Activated CD4-positive, alpha-beta T cell treated with anti-CD3 and anti-CD28 coated beads, Interleukin-2, amount 50 U/mL, for 4 hours (primary cell): ENCODE measurements at places on chromosomes 6 and 20.

DNA sequence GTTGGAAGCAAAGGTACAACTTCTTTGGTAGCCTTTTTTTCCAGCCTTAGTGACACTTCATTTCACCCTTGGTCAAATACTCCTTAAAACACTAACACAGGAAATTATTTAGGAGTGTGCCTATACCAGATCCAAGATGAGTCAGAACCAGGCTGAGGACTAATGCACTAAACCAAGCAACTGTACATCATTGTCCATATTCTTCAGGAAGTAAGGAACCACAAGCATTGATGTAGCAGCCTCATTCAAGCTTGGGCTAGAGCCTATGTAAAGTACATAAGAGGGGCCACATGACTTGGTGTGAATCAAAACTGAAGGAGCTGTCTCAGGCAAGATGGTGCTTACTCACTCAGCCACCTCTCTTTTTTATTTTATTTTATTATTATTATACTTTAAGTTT is 20.7 kb upstream of the ADGB start:
- DNase-seq = no peak

DNA sequence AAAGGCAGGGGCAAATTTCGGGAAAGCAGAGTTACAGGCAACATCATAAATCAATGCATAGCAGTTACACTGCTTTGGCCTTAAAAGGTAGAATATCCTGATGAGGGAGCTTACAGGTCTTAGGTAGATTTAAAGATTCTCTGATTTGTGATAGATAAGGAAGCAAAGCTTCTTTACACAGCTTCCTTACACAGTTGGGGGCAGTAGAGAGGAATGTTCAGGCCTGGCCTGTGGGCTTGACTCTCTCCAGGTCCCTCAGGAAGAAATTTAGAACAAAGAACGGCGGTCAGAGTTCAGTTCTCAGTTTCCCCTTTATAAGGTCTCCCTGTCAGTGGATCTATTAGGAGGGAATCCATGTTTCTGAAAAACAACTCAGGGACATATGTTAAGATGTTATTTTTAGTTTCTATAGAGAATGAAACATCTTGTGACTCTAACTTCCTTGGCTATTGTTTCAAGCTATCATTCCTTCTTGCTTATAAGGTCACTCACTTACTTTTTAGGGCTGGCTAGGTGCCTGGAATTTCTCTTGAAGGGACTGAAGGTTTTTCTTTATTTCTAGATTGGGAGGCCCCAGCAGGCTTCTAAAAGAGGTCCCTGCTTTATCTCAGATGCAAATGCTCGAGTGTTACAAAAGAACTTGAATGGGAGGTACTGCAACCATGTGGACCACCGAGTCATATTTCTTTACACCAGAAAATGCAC is 11.8 kb downstream of the HLA-B start:
- DNase-seq = no peak

DNA sequence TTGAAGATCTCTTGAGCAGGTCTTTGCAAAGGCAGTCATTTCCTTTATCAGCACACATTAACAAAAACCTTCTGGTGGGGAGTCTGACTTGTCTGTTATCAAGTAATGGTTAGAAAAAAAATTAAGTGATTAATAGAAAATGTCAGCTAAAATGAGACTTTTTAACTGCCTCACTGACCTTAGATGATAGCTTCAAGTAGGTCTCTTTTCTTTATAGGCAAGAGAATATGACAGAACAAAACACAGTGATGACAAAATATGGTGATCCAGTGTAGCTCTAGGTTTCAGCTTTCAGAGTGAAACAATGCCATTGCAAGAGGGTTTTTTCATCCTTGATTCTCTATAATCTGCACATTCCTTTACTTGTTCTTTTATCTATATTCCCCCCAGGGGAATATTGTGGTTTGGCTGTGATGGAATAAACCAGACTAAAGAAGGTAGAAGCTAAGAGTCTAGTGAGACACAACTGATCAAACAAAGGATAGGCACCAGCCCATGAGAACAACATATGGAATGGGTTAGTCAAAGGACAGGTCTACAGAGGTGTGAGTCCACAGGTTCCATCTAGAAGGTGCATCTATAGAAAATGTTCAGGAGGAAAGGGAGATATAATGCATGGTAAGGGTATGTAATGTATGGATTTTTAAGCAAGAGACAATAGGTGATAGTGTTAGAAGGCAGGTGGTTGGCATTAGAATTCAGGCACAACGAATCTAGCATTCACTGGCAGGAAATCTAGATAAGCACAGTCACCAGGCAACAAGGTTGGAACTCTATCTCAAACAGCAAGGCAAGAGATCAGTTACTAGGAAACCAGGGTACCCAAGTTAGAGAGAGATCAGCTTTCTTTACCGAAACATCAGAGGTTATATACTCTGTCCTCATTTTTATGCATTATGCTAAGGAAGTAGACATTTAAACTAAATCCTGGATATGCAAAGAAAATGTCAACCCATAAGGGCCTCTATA is 228.9 kb upstream of the SMLR1 start:
- no peak for DNase-seq

DNA sequence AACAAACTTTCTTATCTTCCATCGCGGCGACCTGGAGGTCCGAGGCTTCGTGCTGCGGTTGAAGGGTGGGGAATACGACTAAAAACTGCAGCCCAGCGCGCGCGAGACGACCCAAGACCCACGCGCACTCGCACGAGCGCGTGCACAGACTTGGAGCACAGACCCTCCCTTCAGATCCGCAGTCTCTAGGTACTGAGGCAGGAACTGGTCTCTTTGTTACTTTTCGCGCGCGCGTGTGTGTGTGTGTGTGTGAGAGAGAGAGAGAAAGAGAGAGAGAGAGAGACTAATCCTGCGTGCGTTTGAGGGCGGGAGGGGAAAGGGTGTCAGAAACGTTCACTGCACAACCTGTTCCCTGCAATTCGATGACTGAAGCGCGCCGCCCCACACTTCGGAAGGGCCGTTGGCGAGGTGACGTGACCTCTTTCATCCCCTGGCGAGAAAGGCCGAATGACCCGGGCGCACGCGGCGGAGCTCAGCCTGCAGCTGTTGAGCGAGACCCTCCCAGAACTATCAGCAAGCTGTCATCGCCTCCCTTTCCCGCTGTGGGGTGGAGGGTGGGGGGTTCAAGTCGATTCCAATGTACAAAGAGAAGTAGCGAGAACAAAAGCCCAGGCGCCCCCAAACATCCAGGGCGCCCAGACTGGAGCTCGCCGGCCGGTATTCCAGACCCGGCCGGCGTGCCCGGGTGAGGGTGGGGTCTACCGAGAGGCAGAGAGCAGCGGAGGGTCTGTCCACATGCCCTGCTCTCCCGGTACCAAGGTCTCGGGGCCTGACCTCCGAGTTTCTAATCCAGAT is 1.5 kb upstream of the TUBB2B start:
- DNase-seq = peak; percentile 46

GRCh38 chr6:44742828-44743372 is 355.4 kb downstream of the CDC5L start:
- DNase-seq = no peak

- DNase-seq = no peak
These were observed 169.3 kb upstream of the JARID2 start for GRCh38 chr6:15076565-15076964.

GRCh38 chr6:167506443-167507301 is 181.8 kb downstream of the TTLL2 start:
- DNase-seq = no peak

GRCh38 chr6:82080767-82081166 is 166.8 kb downstream of the IBTK start:
- no peak for DNase-seq

GRCh38 chr20:60137657-60138245 is 179.5 kb downstream of the CDH26 start:
- no peak for DNase-seq

DNA sequence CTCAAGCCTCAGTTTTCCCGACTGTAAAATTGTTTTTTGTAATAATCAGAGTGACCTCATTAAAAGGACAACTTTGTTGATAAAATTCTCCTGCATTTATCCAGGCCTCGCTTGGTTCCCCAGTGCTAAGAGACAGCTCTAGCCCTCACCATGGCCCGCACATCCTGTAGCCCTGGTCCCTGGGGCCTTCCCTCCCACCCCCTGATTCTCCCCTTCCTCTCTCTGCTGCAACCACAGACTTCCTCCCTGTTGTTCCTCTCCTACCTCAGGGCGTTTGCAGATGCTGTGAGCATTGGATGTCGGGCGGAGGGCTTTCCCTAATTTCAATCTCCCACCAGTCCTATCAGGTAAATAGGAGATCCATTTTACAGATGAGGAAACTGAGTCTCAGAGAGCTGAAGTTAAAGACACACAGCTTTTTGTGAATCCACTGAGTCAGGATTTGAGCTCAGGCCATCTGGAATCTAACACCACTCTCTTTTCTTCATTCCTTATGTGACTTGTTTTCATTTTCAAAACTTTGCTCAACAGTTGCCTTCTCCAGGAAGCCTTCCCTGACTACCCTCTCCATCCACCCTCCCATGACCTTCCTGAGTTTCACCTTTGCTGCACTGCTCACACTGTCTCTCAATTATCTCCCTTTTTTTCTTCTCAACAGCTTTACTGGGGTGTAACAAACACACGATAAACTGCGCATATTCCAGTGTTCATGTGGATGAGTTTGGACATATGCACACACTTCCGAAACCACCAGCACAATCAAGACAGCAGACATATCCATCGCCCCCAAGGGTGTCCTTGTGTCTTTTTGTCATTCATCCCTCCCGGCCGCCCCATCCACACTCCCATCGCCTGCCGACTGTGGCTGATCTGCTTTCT is 107.1 kb downstream of the CEBPB start:
- DNase-seq = no peak

GRCh38 chr20:22466447-22467171 is 117.8 kb downstream of the FOXA2 start:
- DNase-seq = no peak

DNA sequence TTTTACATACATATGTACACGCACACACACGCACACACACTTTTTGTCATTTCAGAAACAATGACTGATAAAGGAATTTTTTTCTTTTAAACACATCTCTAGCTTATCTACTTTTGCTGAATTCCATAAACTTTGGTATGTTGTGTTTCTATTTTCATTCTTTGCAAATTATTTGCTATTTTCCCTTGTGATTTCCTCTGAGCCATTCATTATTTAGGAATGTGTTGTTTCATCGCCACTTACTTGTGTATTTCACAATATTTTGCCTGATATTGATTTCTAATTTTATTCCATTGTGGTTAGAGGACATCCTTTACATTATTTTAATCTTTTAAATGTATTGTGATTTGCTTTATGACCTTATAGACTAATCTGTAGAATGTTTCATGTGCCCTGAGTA is 23.6 kb upstream of the OR2J2 start:
- DNase-seq = no peak

DNA sequence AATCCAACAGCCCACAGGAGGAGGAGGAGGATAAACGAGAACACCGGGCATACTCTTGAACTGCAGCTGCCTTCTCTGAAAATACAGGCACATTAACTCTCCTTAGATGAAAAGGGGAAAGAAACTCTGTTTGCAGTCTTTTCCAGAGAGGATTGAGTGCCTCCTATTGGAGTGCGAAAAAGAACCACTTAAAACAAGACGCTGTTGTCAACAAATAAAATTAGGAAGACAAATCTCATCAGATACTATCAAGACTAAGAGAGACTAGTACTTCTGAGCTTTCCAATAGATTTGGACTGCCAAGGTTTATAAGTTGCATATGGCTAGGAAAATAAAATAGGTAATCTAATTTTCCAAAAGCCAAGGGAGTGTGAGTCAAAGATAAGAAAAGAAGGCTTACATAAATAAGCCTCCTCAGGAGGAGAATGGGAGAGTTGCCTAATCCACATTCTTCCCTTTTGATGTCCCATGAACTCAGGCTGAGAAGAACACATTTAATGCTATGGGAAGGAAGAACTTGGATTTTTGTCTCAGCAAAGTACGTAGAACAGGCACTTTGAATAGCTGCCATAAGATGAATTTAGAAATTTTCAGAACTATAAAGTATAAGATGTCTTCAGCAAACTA is 154.7 kb downstream of the ARHGAP18 start:
- no peak for DNase-seq

GRCh38 chr20:50251992-50252511 is 61.4 kb downstream of the CEBPB start:
- no peak for DNase-seq

DNA sequence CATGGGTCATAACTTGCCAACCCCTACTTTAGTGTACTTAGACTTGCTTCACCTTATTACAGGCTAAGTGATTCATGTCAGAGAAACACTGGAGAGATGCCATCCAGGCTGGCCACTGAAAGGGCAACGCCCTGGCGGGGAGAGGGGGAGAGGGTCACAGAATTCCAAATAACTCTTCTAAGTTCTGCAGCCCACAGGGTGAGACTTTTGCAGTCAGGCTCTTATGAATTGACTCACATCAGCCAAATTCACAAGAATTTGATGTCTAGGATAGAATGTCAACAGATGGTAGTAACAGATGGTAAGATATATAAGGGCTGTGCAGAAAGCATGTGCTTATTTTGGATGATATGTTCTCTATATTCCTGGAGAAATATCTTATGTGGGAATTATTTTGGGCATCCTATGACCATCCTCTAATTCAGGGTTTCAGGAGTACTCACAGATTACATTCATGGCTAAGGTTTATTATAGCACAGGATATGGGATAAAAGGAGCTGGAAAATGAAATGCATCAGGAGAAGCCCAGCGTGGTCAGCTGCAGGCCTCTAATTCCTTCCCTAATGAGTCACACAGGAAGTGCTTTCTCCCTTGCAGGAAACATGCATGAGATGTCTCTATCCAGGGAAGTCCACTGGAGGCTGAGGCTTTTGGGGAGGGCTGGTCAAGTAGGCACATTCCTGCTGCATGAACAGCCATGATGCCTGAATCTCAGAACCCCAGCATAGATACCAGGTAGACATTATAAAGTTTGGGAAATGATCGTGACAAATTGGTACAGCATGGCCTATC is 58.7 kb upstream of the RIN2 start:
- no peak for DNase-seq

DNA sequence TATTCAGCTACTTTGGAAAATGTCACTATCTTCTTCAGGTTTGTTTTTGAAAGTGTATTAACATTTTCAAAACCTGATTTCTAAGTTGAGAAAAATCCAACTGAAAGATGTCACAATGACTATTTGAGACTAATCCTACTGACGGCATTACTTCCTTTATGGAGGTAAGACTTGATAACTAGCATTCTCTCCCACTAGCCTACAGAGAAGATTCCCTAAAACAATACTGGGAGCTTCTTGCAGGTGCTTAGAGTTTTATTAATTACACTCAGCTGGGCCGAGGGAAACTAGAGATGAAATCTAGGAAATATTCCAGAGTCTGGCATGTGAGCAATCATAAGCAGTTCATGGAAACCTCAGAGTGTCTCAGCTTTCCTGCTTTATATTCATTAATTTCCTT is 114.0 kb downstream of the LCA5 start:
- no peak for DNase-seq

GRCh38 chr6:154257067-154257466 is 99.5 kb downstream of the IPCEF1 start:
- no peak for DNase-seq

- DNase-seq = no peak
These were observed 205.0 kb upstream of the PREP start for GRCh38 chr6:105607636-105608621.

DNA sequence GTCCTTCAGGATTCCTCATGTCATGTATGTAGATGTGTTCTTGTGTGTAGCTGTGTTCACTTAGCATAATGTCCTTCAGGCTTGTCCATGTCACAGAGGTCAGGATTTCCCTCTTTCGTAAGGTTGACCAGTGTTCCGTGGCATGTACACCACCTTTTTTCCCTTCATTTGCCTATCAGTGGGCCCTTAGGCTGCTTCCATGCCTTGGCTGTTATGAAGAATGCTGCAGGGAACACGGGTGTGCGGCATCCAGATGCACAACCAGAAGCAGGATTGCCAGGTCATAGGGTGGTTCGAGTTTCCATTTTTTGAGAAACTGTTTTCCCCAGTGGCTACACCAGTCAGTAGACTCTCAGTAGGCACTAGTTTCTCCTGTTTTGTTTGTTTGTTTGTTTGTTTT is 29.2 kb downstream of the SYNDIG1 start:
- DNase-seq = no peak
